DND-41 (cell line): ENCODE measurements at places on chromosomes 1 and 21.

- no peak overlapping the region for H3K27ac ChIP-seq
- no peak for DNase-seq
- H3K4me3 ChIP-seq = no peak overlapping the region
- no peaks in the 10 kb centered on the region for H3K27me3 ChIP-seq
- H3K36me3 ChIP-seq = no peaks in the 10 kb centered on the region
Observed at GRCh38 chr1:67135354-67135753, 584 bp upstream of the C1orf141 start.

DNA sequence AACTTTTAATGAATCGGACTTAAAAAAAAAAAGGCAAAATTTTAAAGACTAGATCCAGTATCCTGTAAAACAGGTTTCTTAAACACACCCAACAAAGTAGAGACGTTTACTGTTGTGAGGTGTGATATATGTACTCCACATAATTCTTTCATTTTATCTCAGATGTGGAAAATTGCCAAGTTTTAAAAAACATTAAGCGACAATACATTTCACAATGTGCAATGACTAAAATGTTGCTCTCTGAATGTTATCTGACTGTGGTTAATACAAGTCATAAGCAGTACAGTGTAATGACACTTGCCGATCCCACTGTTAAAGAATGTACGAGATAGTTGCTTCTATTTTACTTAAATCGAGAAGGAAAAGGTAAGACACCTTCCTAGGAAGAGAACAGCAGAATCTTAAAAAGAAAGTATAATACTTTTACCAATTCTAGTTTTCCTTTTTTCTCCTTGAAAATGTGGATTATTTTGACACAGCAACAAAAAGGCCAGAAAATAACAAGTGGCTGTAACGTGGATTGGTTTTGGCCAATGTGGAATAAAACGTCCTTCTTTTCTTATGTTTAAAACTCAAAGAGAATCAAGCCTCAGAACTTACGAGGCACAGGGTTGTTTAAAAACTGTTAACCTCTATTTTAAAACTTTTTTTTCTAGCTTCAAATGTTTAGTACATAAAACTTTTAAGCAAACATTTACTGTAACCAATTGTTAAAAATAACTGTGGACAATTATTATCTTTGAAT, 51.4 kb downstream of the TP53BP2 start:
- H3K27ac ChIP-seq = no peak overlapping the region
- DNase-seq = no peak
- no peaks in the 10 kb centered on the region for H3K4me1 ChIP-seq
- H3K36me3 ChIP-seq = peaks cover 68% of the 10 kb centered on the region

DNA sequence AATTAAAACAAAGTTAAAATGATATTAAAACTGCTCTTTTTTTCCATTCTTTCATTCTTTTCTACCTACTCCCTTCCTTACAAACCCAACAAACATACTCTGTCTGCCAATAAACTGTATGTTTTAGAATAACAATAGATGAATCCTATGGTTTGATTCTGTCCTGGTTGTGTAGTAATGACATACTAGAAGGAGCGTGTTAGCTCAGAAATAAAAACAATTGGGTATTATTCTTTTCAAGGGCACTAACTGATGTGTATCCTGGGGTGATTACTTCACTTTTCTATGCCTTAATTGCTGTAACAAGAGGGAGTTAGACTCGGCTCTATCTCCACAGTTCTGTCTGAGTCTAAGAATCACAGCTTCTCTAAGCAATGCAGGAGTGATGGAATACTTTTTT, 194.4 kb downstream of the GIPC2 start:
- H3K36me3 ChIP-seq = no peaks in the 10 kb centered on the region
- no peaks in the 10 kb centered on the region for H3K27me3 ChIP-seq
- DNase-seq = no peak
- no peak overlapping the region for H3K27ac ChIP-seq
- H3K4me3 ChIP-seq = no peak overlapping the region

GRCh38 chr1:155173478-155174323, at the start of gene TRIM46:
Gene TRIM46, plus strand, starts transcription at chr1:155173849. Its CDS starts 118 bp downstream, at chr1:155173967.
- peaks cover 52% of the 10 kb centered on the region for H3K4me1 ChIP-seq
- H3K27ac ChIP-seq = peak within 1 kb of the TSS; percentile 93
- DNase-seq = peak; percentile 79
- peak within 1 kb of the TSS; percentile 42; the same call in 1 of the 2 replicates for H3K4me3 ChIP-seq

DNA sequence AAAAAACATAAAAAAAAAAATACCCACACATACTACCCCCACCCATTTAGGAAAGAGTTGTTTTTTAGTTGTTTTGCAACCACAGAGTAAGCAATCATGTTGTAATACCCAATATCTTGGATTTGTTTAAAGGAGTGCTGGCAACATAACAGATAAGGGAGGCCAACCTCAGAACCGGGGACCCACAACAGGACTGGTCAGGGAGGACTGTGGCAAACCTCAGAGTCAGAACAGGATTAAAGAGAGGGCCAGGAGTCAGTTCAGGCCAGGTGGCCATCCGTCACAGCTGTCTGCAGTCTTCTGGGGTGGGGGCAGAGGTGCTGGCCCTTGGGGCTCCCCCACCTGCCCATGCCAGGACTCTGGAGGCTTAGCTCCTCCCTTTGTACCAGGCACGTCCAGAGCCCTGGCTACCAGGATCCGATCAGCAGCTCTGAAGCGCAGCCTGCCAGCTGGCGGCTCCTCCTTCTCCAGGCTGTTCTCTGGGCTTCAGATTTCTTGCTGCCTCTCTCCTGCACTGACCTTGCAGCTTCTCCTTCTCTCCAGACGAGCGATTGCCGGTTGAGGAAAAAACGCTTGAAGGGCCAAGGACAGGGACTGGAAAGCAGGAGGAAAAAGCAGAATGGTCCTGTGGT, 7.9 kb downstream of the H6PD start:
- no peak overlapping the region for H3K4me3 ChIP-seq
- no peaks in the 10 kb centered on the region for H3K27me3 ChIP-seq
- H3K4me1 ChIP-seq = peaks cover 100% of the 10 kb centered on the region
- peak overlapping the region; percentile 98 for H3K27ac ChIP-seq
- peaks cover 63% of the 10 kb centered on the region for H3K36me3 ChIP-seq
- no peak for DNase-seq

- H3K36me3 ChIP-seq = no peaks in the 10 kb centered on the region
- peaks cover 7% of the 10 kb centered on the region for H3K27me3 ChIP-seq
- H3K27ac ChIP-seq = no peak overlapping the region
- no peak overlapping the region for H3K4me3 ChIP-seq
- no peak for DNase-seq
- H3K4me1 ChIP-seq = 0 out of 2 replicates have a peak, but pooled peaks cover 4% of the 10 kb centered on the region
Observed at GRCh38 chr1:23384312-23385058, 14.8 kb upstream of the ZNF436 start.
